H9 (cell line): ENCODE measurements at places on chromosomes 6 and 20.

DNA sequence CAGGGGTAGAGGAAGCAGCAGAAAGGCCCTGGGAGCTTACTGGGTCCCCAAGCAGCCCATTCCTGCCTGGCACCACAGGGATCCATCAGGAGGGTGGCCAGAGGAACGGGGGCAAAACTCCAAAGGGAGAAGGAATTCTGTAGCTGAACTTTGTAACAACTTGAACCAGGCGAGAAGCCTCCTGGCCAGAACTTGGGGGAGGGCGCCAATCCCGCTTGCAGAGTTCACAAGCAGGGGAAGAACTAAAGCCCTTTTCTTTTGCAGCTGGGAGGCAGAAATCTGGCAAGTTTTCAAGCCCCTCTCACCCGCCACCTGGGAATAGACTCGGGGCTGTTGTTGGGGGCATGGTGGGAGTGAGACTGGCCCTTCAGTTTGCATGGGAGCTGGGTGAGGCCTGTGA is 189.1 kb downstream of the PHF3 start:
- DNase-seq: no peak

GRCh38 chr6:161434350-161434749 is 160.5 kb upstream of the AGPAT4 start:
- DNase-seq: no peak

- no peak for DNase-seq
Observed at GRCh38 chr6:143823548-143823947, 19.6 kb upstream of the LTV1 start.

GRCh38 chr20:53794529-53795115 is 201.0 kb upstream of the ZNF217 start:
- no peak for DNase-seq

DNA sequence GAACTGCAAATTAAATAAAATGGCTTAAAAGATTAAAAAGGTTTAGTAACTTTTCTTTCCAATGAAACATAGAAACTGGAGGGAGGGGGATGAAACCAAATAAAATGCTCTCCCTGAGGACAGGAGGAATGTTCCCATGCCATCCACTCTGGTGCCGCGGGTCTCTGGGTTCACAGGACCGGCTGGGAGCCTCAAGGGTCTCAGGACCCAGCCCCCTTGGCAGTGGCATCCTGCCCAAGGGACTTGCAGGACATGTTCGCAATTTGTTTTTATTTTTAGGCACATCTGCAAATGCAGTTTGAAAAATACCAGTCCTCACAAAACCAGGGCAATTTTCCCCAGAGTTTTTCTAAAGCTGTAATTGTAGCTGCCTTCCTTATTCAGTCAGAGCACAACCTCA is 7.5 kb downstream of the BEND3 start:
- DNase-seq: no peak

DNA sequence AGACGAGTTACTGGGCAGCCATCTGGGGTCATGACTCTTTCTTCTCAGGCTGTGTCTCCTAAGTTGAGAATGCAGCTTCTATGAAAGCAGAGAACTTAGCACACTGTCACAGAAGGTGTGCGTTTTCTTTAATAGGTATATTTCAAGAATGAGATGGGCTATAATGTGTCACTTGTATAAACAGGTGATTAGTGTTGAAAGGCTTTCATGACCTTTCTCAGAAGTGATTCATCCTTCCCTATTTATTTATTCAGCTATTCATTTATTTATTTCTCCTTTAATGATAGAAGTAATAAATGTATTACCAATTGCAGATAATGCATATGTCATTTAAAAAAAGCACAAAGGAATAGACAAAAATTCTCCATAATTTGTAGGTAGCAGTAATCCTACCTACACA is 157.2 kb upstream of the COL21A1 start:
- DNase-seq: no peak

DNA sequence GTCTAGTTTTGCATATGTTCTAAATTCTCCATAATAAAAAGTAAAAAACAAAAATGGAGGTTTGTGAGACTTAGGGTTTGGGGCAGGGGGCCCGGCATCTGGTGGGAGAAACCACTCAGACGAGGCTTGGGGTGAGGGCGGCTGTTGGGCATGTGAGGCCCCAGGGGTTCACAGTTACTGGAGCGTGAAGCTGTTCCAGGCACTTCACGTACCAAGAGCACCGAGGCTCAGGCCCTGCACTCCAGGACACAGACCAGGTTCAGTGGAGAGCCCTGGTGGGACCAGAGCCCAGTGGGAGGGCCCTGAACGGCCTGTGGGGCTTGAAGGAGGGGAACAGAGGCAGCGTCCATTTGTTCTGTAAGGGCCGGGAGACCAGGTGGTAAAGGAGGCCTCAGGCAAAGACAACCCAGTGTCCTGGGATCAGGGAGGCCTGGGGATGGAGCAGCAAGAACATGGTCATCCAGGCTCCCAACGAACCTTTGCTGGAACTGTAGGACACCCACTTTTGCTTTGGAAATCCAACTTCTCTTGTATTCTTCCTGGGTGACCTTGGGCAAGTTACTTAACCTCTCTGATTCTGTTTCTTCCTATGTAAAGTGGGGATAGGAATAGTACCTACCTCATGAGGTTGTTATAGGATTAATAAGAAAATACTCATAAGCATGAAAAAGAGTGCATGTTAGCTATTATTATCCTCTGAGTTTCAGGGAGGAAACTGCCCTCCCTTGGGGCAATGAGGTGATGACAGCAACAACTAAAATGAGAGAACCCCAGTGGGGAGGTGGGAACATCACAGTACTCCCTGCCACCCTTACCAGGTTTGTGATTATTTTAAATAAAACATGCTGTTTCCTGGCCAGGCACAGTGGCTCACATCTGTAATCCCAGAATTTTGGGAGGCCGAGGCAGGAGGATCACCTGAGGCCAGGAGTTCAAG is 1.1 kb upstream of the FGD2 start:
- no peak for DNase-seq

DNA sequence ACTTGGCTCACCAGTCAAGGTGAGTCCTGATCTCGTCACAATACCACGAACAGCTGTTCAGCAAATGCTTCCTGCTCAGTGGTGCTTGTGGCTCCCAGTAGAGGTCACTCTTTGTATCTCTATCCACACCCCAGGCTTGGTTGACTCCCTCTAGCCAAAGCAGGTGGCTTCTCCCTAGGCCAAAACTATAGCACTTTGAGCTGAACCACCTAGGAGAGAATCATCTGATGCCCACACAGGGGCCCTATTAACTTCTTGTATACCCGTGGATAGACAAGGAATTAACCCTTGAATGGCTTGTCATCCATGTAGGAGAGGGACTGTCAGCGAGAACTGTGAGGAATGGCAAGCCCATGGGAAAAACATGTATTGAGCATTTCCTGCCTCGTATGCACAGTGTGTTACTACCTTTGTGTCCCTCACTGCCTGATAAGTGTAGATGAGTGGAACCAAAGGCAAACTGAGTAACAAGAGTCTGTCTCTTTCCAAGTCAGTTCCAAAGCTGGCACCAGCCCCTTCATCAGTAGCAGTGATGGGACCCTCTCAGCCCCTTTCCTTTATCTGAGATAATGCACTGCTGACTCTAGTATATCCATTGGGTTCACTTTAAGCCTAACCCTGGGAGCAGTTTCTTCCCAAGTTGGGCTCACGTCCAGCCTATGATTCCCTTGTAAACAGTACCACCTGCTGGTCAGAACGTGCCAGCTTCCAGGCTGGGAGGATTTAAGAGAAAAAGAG is 42.5 kb downstream of the EIF2S2 start:
- DNase-seq: peak; percentile 72

DNA sequence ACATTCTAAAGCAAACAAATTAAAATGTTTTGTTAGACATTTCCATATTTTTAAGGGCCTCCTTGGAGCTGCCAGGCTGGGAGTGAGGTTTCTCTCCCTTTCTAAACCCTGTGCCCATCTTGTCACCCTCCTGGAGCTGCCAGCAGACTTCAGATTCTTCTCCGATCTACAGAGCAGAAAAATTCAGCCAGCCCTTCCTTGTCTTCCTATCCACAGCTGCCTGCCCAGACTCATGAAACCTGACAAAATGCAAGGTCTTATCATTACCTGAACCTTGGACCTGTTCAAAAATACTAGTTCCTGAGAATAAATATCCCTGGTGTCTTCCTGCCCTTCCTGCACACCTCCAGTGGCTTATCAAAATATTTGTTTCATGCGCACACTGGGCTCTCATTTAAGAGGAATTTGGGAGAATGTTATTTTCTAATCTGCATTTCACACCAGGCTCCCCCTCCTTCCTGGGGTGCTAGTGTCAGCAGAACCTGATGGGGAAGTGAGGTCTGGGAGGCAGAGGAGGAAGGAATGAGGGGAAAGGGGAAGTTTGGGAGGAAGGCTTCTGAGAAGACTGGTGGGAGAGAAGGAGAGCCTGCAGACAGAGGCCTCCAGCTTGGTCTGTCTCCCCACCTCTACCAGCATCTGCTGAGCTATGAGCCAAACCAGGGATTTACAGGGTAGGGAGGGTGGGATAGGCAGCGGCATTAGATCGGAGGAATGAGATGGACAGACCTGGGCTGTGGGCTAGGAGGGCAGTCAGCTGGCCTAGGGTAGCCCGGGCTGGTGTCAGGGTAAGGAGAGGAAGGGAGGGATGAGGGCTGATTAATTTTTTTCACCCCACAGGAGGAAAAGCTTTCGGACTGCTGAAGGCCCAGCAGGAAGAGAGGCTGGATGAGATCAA is at the start of gene AIF1:
Gene AIF1 (plus strand): TSS at position 551 of the 895 bp plus-strand sequence. CDS start 96 bp downstream, at position 647.
- DNase-seq: no peak

- no peak for DNase-seq
Observed at GRCh38 chr6:119510246-119510645, 160.7 kb upstream of the MAN1A1 start.

DNA sequence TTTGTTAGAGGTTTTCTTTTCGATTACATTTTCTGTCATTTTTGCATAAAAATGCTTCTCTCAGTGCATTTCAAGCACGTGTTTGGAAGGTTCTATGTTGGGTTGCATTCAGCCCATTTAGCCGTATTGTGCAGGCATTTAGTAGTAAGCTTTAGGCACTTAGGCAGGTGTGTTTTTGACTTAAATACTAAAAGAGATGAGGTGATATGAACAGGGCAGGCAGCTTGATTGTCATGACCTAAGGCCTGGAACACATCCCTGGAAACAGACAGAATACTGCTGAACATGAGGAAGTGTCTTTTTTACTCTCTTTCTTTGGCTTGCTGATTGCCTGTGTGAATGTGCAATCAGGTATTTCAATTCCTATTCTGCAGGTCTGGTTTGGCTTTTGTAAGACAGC is 610.5 kb upstream of the MAN1A1 start:
- no peak for DNase-seq
